ENCODE measurements at places on chromosomes 5 and 9. TPM values are rescaled to one million over a fixed set of nuclear protein-coding genes. Genes with fewer than 3 reads are reported as not detected.
A peak's percentile ranks its signal among the peaks of the same experiment; 100 is the strongest.

Gene MBLAC2
- total RNA-seq = 6.3 TPM

Gene DCTN4
- 43.2 TPM for total RNA-seq

Gene DND1
- 2.9 TPM for total RNA-seq

Gene ATP10B
- 0.11 TPM for total RNA-seq

Gene PCDHA9
- 1.4 TPM for total RNA-seq

Gene TERT
- 40.4 TPM for total RNA-seq

DNA sequence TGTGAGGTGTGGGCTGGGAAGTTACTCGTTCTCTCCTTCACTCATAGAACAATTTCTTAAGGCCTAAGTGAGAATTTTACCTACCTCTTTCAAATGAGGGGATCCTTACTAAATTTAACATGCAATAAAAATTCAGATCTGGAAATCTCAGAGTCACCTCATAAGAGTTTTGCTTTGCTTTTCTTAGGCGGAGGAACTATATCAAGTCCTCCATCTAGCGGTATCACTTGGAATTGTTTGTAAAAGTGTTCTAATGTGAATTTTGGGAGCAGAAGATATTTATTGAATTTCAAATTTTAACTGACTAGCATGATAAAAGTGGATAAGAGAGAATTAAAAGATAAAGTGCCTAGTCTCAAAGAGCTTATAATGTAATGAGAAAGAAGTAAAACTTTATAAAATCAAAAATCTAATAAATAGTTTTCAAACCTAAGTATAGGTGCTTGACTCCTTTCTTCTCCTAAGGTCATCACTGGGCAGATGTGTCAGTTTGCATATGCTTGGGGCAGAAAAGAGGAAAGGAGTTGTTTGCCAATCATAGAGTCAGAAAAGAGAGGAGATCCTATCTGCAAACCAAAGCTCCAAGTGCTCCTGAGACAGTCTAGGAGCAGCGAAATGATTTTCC, 145.7 kb upstream of the DAB2 start:
- no peak overlapping the region for H3K4me3 ChIP-seq
- no peak for DNase-seq
- H3K27ac ChIP-seq = no peak overlapping the region
- H3K36me3 ChIP-seq = no peaks in the 10 kb centered on the region
- no peaks in the 10 kb centered on the region for H3K27me3 ChIP-seq
- peaks cover 10% of the 10 kb centered on the region for H3K4me1 ChIP-seq

DNA sequence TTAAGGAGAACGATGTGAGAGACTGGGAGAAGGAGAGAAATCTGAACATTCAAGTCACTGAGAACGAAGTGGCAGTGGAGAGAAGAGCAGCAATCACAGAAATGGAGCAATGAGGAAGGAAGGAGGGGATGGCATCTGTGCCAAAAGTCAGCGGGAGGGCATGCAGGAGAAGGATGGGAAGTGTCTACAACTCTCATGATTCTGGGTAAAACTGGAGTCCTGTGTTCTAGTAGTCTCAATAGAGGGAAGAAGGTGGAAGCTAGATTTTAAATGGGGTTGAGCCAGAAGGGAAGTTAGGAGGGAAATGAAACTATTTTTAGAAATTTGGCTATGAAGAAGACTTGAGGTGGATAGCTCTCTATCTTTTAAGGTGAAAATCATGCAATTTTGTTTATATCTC, 39.1 kb upstream of the SPATA31C2 start:
- no peaks in the 10 kb centered on the region for H3K36me3 ChIP-seq
- H3K4me1 ChIP-seq = peaks cover 19% of the 10 kb centered on the region
- H3K27me3 ChIP-seq = peaks cover 5% of the 10 kb centered on the region

DNA sequence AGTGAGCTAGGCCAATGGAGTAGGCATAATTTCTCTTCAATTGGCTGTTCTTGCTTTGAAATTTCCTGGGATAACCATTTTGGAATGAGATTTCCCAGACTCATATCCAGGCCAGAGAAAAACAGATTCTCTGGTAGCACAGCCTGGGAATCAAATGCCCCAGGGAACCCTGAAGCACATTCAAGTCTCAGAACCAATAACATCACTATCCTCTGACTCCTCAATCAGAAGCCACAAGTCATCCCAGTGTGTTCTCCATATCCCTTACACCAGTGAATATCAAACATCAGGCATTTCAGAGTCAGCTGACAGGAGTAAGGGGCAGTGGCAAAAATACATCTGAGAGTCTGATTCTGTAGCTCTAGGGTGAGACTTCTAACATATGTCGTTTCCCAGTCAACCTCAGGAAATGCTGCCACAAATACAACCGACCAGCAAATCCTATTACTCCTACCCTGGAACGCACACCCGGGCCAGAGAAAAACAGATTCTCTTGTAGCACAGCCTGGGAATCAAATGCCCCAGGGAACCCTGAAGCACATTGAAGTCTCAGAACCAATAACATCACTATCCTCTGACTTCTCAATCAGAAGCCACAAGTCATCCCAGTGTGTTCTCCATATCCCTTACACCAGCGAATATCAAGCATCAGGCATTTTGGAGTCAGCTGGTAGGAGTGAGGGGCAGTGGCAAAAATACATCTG, 537.7 kb upstream of the NMUR2 start:
- H3K4me3 ChIP-seq = no peak overlapping the region
- no peak for DNase-seq
- H3K4me1 ChIP-seq = no peaks in the 10 kb centered on the region
- H3K36me3 ChIP-seq = peaks cover 14% of the 10 kb centered on the region
- H3K27ac ChIP-seq = no peak overlapping the region
- no peaks in the 10 kb centered on the region for H3K27me3 ChIP-seq

DNA sequence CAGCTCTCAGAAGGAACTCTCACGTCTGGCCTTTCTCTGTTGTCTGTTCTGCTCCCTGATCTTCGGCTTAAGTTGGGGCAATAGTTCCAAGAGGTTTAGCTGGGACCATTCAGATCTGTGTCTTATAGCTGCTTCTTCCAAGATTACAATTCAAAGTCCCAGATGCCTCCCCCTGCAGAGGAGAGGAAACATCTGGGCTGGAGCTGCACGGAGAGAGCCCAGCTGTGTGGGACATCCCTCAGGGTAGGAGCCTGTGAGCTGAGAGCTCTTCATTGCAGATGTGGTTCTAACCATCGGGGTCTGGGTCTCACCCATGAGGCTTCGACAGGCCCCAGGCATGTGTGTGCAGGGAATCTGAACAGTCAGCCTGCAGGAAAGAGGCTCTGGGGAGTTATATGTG, 9.0 kb upstream of the PHF19 start:
- H3K27ac ChIP-seq = no peak overlapping the region
- DNase-seq = no peak
- peaks cover 8% of the 10 kb centered on the region for H3K4me1 ChIP-seq
- H3K27me3 ChIP-seq = no peaks in the 10 kb centered on the region
- no peak overlapping the region for H3K4me3 ChIP-seq
- no peaks in the 10 kb centered on the region for H3K36me3 ChIP-seq

DNA sequence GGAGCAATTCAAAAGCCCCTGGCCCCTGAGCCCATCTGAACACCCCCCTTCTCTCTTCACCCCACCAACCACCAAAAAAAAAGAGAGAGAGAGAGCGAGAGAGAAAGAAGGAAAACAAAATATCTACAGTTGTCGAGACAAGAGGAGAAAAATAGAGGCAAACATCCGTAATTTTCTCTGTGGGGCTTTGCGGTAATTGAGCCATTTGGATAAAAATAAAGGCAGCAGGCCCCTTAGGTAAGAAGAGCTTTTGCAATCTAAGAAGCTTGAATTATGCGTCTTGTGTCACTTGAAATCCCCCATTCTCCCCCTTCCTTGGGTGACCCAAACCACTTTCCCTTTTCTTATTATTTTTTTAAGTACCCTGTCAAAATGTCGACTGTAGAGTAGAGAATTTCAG, 35.5 kb upstream of the FUBP3 start:
- H3K4me1 ChIP-seq = peaks cover 34% of the 10 kb centered on the region
- peaks cover 2% of the 10 kb centered on the region for H3K36me3 ChIP-seq
- no peak overlapping the region for H3K27ac ChIP-seq
- no peak overlapping the region for H3K4me3 ChIP-seq
- DNase-seq = no peak

GRCh38 chr9:92608241-92608908, 61.6 kb downstream of the IPPK start:
- no peaks in the 10 kb centered on the region for H3K27me3 ChIP-seq
- H3K36me3 ChIP-seq = peaks cover 26% of the 10 kb centered on the region
- DNase-seq = no peak
- no peak overlapping the region for H3K4me3 ChIP-seq
- no peaks in the 10 kb centered on the region for H3K4me1 ChIP-seq

- no peak overlapping the region for H3K27ac ChIP-seq
- H3K27me3 ChIP-seq = no peaks in the 10 kb centered on the region
- no peak for DNase-seq
Observed at GRCh38 chr9:27925815-27926214, 352.5 kb upstream of the C9orf72 start.

DNA sequence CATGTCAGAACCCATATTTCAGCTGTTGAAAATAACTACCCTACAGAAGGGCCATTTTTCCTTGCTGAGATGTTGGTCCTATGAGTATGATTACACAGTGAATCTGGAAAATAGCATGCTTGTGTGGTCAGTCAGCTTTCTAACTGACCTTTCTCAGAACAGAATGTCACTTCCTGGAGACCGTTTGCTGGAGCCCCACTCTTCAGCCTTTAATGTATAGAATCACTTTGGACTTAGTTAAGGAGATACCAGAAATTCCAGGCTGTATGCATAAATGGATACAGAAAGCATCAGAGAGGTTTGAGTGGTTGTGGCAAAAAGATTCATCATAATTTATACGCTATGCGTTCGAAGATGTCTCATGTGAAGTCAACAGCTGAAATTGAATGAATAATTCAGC, 488.1 kb downstream of the EBF1 start:
- 0 out of 2 replicates have a peak, but pooled peaks cover 4% of the 10 kb centered on the region for H3K4me1 ChIP-seq
- no peak overlapping the region for H3K4me3 ChIP-seq
- no peak for DNase-seq
- H3K27me3 ChIP-seq = no peaks in the 10 kb centered on the region

DNA sequence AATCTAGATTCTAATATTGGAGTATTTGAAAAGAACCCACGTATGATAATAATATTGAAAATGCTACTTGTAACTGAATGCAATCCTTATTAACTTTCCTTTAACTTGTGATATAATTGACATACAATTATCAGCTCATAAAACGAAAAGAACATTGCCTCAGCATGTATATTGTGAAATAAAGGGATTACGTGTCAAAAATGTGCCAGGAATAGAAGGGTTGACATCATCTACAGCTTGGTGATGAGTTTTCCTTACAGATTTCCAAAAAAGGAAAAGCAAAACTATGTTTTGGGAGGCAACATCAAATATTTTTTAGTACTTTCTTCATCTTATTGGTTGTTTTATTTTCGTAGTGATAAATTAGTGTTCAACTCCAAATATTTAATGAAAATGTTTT, 266.0 kb upstream of the PTGER4 start:
- no peak overlapping the region for H3K27ac ChIP-seq
- H3K36me3 ChIP-seq = peaks cover 8% of the 10 kb centered on the region
- no peak for DNase-seq
- H3K4me1 ChIP-seq = no peaks in the 10 kb centered on the region
- no peaks in the 10 kb centered on the region for H3K27me3 ChIP-seq

GRCh38 chr9:122370869-122371755, at the start of gene PTGS1:
PTGS1 (plus strand) TSS chr9:122371024; CDS start chr9:122371085, 61 bp downstream.
- H3K27me3 ChIP-seq = peaks cover 76% of the 10 kb centered on the region
- peak; percentile 36 for DNase-seq
- no peaks in the 10 kb centered on the region for H3K36me3 ChIP-seq

- H3K27me3 ChIP-seq = no peaks in the 10 kb centered on the region
- no peak overlapping the region for H3K4me3 ChIP-seq
- H3K4me1 ChIP-seq = peaks cover 5% of the 10 kb centered on the region
- DNase-seq = no peak
- no peaks in the 10 kb centered on the region for H3K36me3 ChIP-seq
Observed at GRCh38 chr5:88507261-88507660, 238.6 kb upstream of the TMEM161B start.

GRCh38 chr9:30534896-30535295, 1849.5 kb upstream of the ACO1 start:
- H3K4me3 ChIP-seq = no peak overlapping the region
- H3K36me3 ChIP-seq = peaks cover 35% of the 10 kb centered on the region
- no peak for DNase-seq
- no peaks in the 10 kb centered on the region for H3K27me3 ChIP-seq

- H3K27me3 ChIP-seq = peaks cover 20% of the 10 kb centered on the region
- no peaks in the 10 kb centered on the region for H3K36me3 ChIP-seq
- peak overlapping the region; percentile 79 for H3K4me3 ChIP-seq
- peaks cover 32% of the 10 kb centered on the region for H3K4me1 ChIP-seq
Observed at GRCh38 chr9:93132287-93132927, 1.6 kb downstream of the NINJ1 start.

GRCh38 chr5:53200306-53200705, 90.7 kb upstream of the MOCS2 start:
- H3K4me1 ChIP-seq = no peaks in the 10 kb centered on the region
- no peak overlapping the region for H3K27ac ChIP-seq
- H3K27me3 ChIP-seq = no peaks in the 10 kb centered on the region
- no peaks in the 10 kb centered on the region for H3K36me3 ChIP-seq

- H3K27ac ChIP-seq = no peak overlapping the region
- H3K36me3 ChIP-seq = peaks cover 37% of the 10 kb centered on the region
- no peaks in the 10 kb centered on the region for H3K27me3 ChIP-seq
- peaks cover 24% of the 10 kb centered on the region for H3K4me1 ChIP-seq
Observed at GRCh38 chr9:130634191-130634768, 30.1 kb upstream of the PRDM12 start.

DNA sequence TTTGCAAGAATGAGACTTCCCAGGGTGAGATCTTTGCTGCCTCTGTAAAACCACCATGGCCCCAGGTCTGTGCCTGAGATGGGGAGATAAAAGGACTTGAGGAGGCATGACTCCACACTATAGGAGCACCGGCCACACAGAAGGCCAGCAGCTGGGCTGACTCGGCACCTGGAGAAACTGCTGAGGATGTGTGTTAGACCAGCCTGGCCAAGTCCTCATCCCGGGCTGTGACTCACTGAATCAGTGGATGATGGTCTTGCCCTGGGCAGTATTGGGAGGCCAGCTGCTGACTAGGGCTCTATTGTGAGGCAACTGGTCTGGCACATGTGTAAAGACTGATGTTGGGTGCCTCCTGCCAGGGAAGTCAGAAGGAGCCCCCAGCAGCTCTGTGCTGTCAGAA, 286.2 kb downstream of the ACTL7B start:
- no peak overlapping the region for H3K27ac ChIP-seq
- H3K27me3 ChIP-seq = no peaks in the 10 kb centered on the region
- H3K4me1 ChIP-seq = peaks cover 17% of the 10 kb centered on the region
- DNase-seq = no peak
- no peaks in the 10 kb centered on the region for H3K36me3 ChIP-seq

GRCh38 chr5:55344392-55344992, 36.7 kb downstream of the MTREX start:
- H3K27me3 ChIP-seq = no peaks in the 10 kb centered on the region
- no peak overlapping the region for H3K4me3 ChIP-seq
- H3K27ac ChIP-seq = no peak overlapping the region
- peaks cover 57% of the 10 kb centered on the region for H3K36me3 ChIP-seq
- H3K4me1 ChIP-seq = no peaks in the 10 kb centered on the region

GRCh38 chr5:130290219-130290618, 386.0 kb downstream of the CHSY3 start:
- no peak overlapping the region for H3K27ac ChIP-seq
- peaks cover 7% of the 10 kb centered on the region for H3K4me1 ChIP-seq
- no peaks in the 10 kb centered on the region for H3K36me3 ChIP-seq

- no peak for DNase-seq
- H3K4me3 ChIP-seq = no peak overlapping the region
- no peaks in the 10 kb centered on the region for H3K27me3 ChIP-seq
- H3K4me1 ChIP-seq = peaks cover 3% of the 10 kb centered on the region
Observed at GRCh38 chr9:22990349-22990748, 543.7 kb downstream of the DMRTA1 start.

GRCh38 chr9:80004714-80005113, 432.9 kb downstream of the TLE4 start:
- DNase-seq = no peak
- H3K36me3 ChIP-seq = no peaks in the 10 kb centered on the region
- H3K27ac ChIP-seq = no peak overlapping the region
- no peaks in the 10 kb centered on the region for H3K4me1 ChIP-seq
- H3K27me3 ChIP-seq = no peaks in the 10 kb centered on the region

- no peak for DNase-seq
- H3K4me1 ChIP-seq = peaks cover 23% of the 10 kb centered on the region
- H3K27ac ChIP-seq = 0 out of 2 replicates have a peak overlapping the region, but pooled peaks have one; percentile 24
- peaks cover 6% of the 10 kb centered on the region for H3K36me3 ChIP-seq
Observed at GRCh38 chr5:132444061-132444460, 46.5 kb downstream of the IRF1 start.
